ENCODE measurements at places on chromosomes 11 and 22.
A peak's percentile ranks its signal among the peaks of the same experiment; 100 is the strongest.

DNA sequence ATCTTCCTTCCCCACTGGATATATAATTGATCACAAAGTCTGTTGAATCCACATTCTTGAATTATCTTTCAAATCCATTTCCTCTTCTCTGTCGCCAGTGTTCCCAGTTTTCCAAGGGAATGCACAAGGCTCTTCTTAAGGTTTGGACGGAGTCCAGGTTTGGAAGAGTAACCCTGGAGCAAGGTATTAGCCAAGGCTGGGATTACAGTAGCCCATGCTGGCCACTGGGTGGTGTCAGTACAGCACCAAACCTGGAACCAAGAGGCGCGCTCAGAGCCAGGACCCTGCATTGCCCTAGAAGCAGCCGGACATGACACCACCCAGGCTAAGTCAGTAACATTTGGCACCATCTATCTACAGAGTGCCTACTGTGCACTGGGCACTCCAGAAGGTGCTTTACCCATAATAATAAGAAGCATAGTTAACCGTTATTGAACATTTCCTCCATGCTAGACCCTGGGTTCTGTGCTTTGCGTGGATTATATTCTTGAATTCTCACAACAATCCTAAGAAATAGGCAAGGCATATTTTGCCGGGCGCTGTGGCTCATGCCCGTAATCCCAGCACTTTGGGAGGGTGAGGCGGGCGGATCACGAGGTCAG, 48.0 kb upstream of the CLPB start:
- DNase-seq: peak; percentile 30

GRCh38 chr22:26689513-26690301, 32.3 kb downstream of the MIAT start:
- no peak for DNase-seq

GRCh38 chr22:46234969-46235368, 15.1 kb downstream of the CDPF1 start:
- no peak for DNase-seq

DNA sequence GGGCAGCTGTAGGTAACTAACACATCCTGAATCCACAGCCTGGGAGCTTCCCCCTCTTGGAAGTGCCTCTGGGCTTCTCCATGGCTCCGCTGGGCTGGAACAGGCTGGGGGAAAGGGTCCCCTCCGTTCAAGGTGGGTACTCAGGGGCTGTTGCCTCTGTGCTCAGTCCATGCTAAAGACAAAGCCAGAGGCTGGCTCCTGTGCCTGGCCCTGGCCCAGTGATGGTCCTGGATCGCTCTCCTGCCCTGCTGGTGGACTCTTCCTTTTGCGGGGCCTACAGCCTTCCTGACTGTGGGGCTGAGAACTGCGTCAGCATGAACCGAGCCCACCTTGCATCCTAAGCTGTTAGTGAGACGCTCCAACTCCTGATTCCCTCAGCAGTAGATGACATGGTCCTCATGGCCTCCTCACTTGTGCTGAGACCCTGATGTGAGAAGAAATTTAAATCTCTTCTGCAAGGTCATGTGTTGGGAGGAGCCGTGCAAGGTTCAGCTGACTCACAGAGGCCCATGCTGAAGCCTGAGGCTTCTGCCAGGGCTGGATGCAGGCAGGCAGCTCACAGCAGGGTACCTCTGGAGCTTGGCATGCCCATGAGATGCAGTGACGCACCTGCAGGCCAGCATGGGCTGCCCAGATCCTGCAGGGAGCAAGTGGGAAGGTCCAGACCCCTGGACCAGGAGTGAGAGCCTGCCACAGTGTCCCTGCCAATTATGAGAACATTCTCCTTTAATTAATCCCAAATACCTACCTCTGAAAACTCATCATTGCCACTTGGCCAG, 1285.5 kb downstream of the TBC1D22A start:
- no peak for DNase-seq

- DNase-seq: no peak
These were observed 29.5 kb upstream of the SHANK2 start for GRCh38 chr11:71281831-71282230.

GRCh38 chr11:95082576-95083001, 7.1 kb upstream of the ENDOD1 start:
- DNase-seq: no peak

Data from stimulated activated CD4-positive, alpha-beta T cell treated with anti-CD3 and anti-CD28 coated beads, Interleukin-4, amount 100 ng/mL, for 48 hours (primary cell).